Stimulated activated CD4-positive, alpha-beta T cell treated with anti-CD3 and anti-CD28 coated beads, Interleukin-4, amount 100 ng/mL, for 24 hours (primary cell): ENCODE measurements at places on chromosomes 6 and 20.

DNA sequence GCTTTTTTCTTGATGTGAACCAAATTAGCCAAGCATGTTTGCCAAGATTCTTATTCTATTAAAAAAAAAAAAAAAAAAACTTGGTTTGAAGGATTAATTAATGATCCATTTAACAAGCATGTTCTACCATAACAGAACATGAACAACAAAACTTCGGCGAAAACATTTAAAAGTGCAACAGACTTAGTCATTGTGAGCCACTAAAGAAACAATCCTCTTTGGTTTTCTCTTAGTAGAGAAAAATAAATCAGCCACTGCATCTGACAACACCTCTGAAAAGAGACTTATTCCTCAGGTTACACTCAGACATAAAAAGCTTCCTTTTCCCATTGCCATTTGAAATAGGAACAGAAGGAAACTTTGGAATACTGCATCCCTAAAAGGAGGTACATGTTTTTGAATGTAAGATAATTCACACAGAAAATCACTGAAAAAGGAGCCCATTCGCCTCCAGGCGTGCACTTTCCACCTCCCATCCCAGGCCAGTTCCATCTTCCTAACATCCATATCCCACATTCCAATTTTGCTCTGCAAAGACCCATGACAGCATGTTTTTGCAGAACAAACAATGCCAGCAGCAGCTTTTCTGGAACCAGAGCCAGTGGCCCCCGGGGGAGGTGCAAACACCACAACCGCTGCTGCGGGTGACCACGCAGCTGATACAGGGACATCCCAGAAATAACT is 79.5 kb downstream of the ZMYND8 start:
- no peak for DNase-seq

- DNase-seq = peak; percentile 9
These were observed 127.5 kb downstream of the PKHD1 start for GRCh38 chr6:51959744-51960383.

DNA sequence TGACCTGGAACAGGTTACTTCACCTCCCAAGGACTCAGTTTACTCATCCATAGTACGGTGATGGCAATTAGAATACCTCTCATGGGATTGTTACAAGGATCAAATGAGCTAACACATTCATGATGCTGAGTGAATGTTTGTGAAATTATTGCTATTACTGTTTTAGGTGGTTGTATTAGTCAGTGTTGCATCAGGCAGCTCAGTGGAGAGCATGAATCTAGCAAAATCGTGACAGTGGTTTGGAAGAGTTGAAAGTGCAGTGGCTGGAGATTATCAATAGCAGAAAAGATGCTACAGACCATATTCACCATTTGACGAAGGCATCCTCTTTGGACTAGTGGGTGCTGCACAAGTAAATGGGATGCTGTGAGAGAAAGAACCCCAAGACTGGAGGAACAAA is 50.4 kb upstream of the CTNNBL1 start:
- DNase-seq = no peak

DNA sequence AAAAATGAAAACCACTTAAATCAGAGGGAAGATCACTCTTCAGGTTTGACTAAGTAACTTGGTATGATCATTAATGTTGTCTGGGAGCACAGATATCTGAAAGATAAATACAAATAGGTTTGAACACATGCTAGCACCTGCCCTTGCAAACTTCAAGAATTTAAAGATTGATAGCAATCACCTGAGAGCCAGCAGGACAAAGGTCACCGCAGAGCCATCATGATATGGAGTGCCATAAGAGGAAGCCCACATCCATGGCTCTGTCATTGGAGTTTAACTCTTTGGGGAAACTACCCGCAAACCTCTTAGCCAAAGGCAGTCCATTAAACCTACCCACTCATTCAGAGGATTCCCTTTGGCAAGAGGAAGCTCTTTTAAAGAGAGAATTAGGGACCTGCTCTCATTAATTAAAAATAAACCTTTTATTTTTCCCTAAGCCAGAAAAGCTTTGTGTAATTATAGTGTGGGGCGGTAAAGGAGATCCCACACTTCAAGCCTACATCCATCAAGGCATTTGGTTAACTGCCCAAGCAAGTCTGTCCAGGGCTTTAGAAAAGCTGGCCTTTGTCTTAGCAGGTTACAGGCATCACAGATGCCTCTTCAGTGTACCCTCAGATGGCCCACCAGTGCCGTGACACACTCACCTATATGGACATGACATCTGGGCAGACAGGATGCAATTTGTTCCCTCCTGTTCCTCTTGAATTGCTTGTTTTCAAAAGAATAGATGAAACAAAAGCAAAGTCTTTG is 73.0 kb downstream of the SASH1 start:
- no peak for DNase-seq

GRCh38 chr6:27550692-27551091 is 77.8 kb upstream of the ZNF184 start:
- no peak for DNase-seq

DNA sequence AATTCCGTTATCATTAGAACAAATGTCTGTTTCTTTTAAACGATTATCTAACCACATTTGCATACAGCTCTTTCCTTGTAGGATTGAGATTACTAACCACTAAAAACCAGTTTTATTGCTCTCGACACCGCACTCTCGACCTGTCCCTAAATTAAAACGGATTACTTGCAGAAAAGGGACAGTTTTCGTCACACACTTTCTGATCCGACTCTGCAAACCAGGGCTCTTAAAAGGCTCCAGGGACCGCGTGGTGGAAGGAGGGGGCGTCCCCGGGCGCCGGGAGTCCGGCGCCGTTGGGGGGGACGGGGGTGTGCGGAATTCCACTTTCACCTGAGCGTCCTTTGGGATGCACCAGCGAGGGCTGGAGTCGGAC is 731 bp downstream of the MAK start:
- DNase-seq = no peak

- no peak for DNase-seq
These were observed 57.3 kb upstream of the TRAF3IP2 start for GRCh38 chr6:111662794-111663593.

DNA sequence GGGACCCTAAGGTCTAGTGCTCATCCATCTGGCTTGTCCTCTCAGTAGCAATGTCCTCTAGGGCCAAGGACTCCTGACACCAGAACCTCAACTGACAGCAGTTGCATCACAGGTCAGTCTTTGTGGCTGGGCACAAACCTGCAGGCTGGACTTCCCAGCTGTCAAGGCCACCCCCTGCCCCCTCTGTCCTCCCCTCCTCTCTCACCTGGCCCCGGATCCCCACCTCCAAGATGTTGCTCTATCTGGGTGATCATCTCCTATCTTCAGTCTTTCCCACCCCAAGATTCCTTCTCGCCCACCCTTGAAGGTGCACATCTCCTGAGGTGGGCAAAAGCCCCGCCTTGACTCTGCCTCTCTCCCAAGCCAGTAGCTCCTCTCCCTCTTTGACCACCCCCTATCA is 131.8 kb upstream of the SRSF6 start:
- no peak for DNase-seq

GRCh38 chr6:31831350-31832215 is 4.0 kb downstream of the HSPA1B start:
- DNase-seq = no peak

GRCh38 chr20:58438970-58439808 is 50.2 kb downstream of the VAPB start:
- DNase-seq = no peak

DNA sequence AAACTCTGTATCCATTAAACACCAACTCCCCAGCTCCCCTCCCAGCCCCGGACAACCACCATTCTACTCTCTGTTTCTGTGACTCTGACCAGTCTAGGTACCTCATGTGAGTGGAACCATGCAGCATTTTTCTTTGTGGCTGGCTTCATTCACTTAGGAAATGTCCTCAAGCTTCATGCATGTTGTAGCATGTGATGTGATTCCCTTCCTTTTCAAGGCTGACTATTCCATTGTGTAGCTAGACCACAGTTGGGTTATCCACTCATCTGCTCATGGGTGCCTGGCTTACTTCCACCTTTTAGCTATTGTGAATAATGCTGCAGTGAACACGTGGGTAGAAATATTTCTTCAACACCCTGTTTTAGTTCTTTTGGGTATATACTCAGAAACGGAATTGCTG is 8.8 kb upstream of the BPHL start:
- DNase-seq = no peak

DNA sequence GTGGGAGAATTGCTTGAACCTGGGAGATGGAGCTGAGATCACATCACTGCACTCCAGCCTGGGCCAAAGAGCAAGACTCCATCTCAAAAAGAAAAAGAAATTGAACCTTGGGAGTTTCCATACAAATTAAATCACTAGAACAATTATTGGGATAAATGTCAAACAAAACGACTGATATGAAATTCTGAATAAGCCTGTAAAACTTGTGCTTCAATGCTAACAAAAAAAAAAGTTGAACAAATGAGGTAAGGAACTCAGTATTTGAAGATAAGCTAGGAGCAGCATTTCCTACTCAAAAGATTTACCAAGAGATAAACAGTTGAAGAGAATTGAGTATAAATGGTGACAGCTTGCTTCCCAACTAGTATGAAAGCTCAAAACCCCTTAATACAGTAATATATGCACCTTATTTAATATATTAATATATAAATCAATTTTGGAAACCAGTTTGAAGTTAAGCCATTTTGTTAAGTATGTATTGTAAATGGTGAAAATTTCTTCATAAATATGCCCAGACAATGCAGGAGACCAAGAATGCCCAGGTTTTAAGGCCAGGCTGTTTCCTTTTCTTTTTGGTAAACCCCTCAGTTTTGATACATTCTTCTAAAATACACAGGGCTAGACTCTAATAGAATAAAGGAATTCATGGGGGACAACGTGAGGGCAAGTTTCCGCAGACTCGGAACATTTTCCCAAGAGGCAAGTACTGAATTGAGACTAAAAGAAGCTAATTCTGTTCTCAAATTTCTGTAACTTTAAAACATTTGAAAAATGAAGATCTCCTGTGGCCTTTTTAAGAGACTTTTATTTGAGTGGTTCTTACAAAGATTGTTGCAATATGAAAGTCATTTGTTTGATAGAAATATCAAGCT is 3.9 kb downstream of the ROMO1 start:
- no peak for DNase-seq

- no peak for DNase-seq
These were observed 132.4 kb upstream of the SNX9 start for GRCh38 chr6:157690441-157691210.
